Activated CD8-positive, alpha-beta T cell treated with anti-CD3 and anti-CD28 coated beads for 36 hours (primary cell): ENCODE measurements at places on chromosomes 6 and 20.

DNA sequence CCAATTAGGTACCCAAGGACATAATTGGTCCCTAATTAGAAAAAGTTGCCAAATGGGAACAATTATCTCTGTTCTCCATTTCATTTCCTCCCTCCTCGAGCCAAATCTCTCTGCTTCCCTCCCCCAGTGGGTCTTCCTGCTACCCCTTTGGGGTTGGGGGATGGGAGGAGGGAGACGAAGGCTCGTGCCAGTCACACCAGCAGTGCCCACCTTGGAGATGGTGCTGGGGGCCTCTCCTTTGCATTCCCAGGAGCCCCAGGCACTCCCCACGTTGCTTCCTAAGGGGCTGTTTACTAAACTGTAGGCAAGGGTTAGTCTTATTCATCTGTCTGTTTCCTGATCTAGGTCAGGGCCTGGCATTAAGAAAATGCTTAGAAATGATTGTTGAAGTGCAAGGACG is 33.1 kb downstream of the MDFI start:
- DNase-seq = no peak

- DNase-seq = no peak
Measured at GRCh38 chr6:35929601-35930000, 8.7 kb upstream of the SRPK1 start.

DNA sequence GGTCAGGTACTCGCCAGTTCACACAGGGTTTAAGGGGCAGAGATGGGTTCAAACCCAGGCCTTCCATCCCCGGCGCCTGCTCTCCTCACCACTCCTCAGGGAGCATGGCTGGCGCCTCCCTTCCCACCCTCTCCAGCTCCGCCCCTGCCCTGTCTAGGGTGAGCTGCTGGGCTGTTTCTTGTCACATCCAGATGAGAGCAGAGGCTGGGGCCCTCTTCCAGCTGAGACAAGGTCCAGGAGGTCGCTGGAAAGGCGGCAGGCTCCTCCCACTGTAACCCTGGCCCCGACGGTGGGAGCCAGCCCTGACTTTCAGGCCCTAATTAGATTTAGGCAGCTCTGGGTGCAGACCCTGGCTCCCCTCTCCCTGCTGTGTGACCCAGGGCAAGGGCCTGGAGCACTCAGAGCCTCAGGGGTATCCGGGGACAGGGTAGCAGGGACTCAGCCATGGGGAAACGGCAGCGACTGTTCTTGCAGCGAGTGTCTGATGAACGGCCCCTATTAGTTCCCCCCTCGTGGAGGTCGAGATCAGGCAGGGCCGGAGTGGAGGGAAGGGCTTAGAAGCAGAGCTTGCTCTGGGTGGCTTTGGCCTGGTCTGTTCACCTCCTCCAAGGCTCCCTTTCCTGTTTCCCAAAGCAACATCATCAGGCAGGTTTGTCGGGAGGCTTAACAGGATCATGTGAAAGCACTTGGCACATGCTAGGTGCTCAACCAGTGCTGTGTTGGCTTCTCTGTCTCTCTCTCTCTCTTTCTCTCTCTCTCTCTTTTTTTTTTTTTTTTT is 33.4 kb downstream of the SNAI1 start:
- no peak for DNase-seq

GRCh38 chr6:132085731-132086130 is 134.6 kb upstream of the CCN2 start:
- no peak for DNase-seq

- no peak for DNase-seq
Measured at GRCh38 chr6:3267162-3267561, 8.4 kb downstream of the PSMG4 start.

GRCh38 chr20:62603021-62603906 is 39.0 kb upstream of the SLCO4A1 start:
- peak; percentile 90 for DNase-seq
